ENCODE measurements at places on chromosomes 7 and 10. TPM values are rescaled to one million over a fixed set of nuclear protein-coding genes. Genes with fewer than 3 reads are reported as not detected.

DNA sequence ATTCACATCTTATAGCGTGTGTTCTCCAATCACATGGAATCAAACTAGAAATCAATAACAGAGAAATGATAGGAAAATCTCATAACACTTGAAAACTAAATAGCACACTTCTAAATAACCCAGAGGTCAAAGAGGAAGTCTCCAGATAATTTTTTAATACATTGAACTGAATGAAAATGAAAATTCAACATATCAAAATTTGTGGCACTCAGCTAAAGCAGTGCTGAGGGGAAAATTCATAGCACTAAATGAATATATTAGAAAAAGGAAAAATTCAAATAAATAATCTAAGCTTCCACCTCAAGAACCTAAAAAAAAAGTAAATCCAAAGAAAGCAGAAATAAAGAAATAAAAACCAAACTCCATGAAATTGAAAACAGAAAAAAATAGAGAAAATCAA, 17.3 kb downstream of the CALML3 start:
- no peak for DNase-seq

The FAM25G gene
- polyA plus RNA-seq = not detected

DNA sequence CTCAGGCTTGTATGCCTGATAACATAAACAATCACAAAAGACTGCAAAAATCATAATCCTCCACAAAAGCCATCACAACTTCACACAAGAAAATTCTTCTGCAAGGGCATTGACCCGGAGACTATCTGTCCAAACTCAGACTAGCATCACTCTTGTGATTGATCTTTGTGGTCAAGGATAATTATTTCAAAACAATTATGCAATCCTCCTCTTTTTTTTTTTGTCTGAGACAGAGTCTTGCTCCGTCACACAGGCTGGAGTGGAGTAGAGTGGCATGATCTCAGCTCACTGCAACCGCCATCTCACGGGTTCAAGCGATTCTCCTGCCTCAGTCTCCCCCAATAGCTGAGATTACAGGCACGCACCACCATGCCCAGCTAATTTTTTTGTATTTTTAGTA, 22.2 kb downstream of the CDNF start:
- no peak for DNase-seq

The NAT16 gene
- 0.11 TPM for polyA plus RNA-seq

The SLC26A4 gene
- 2.5 TPM for polyA plus RNA-seq

The HACD1 gene
- polyA plus RNA-seq = 23.5 TPM

- no peak for DNase-seq
These were observed 377.1 kb downstream of the HPSE2 start for GRCh38 chr10:98858525-98858924.

The HOXA13 gene
- not detected for polyA plus RNA-seq

The ASB10 gene
- polyA plus RNA-seq = not detected

DNA sequence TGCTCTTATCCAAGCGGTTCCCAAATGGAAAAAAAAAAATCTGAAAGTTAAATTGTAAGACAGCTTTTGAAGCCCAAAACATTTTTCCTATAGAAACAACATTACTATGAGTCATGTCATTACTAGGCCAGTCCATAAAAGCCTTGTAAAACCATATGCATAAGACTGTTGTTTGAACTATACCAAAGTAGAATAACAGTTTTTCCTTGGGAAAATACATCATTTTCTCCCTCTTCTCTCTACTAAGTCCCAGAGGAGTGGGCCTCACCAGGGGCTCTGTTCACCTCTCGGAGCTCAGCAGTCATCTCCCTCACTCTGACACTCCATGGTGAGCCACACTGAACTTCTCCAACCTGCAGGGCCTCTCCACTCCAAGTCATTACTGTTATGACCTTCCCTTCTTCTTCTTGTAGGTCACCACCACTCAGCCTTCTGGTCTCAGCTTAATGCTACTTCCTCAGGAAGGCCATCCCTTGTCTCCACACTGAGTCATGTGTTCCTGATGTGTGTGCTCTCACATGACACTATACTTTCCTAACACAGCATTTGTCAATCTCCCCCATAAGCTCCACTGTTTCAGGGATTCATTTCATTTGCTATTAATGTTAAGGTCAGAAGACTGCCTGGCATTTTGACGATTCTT, 32.5 kb downstream of the ZNF438 start:
- no peak for DNase-seq

DNA sequence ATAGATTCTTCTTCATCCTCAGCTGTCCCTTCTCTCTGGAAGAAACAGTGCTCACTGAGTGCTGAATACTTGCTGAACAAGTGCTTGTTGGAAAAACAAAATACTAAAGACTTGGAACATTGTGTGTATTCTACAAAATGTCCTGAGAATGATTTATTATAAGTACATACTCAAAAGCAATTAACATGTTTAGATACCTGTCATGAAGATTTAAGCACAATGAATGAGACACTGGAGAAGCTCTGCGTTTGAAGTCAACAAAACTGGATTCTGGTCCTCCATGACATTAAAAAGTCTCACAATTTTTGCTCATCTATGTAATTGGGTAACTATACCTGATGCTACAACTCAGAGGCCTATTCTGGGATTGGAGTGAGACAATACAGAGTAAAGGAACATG, 34.8 kb upstream of the LAMB1 start:
- DNase-seq = no peak

The CRHR2 gene
- 0.24 TPM for polyA plus RNA-seq

DNA sequence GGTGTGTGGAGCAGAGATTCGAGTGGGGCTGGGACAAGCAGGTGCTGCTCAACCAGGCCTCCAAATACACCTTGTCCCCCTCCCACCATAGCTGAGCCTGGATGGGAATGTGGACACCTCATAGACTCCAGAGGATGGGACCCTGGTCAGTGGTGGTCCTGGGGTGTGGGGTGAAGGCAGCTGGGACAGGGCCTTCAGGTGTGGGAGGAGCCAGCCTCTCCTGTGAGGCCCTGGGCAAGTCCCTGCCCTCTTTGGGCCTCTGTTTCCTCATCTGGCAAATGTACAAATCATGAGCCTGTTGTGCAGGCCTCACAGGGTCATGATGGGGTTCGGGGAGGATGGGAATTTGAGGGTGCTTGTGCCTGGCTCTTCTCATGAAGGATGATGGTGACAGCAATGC, 362.9 kb upstream of the NUPR2 start:
- DNase-seq = no peak

DNA sequence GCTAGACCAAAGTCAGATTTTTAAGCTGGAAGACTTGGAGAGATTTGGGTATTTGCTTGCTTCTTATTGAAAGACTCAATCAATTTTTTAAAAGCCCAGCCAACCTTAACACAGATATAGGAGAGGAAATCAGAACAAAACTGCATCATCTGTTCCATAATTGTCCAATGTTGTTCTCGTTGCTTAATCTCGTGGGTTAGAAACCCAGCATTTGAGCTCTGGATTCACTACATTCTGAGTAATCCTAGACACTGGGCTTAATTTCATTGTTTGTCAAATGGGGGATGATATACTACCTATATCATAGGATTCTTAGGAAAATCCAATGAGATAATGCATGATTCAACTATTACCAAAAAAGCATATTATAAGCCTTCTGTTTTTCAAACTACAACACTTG, 48.9 kb downstream of the CALD1 start:
- DNase-seq = no peak

GRCh38 chr7:51175316-51175991, 141.2 kb downstream of the COBL start:
- no peak for DNase-seq

DNA sequence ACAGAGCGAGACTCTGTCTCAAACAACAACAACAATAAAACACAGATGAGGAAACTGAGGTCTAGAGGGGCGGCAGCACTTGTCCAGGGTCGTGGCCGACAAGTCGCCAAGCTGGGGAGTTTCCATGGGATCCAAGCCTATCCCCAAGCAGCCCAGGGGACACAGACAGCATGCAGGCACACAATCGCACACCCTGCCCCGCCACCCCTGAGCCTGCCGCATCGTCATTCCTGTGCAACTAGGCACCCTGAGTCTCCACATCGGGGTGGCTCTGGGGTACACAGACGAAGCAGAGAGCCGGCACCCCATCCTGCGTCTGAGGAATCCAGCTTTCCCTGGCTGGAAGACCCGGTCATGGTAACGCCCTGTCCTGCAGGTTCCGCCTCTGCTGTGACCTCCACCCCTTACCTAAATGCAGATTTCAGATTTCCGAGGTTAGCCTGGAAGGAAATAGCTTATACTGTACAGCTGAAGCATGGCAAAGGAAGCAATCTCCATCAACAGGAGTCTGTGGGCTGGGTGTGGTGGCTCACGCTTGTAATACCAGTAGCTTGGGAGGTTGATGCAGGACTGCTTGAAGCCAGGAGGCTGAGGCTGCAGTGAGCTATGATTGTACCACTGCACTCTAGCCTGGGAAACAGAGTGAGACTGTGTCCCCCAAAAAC, 136.1 kb upstream of the TNRC18 start:
- DNase-seq = no peak

The MSRB2 gene
- polyA plus RNA-seq = 39.7 TPM

The HOXA3 gene
- 38.0 TPM for polyA plus RNA-seq

DNA sequence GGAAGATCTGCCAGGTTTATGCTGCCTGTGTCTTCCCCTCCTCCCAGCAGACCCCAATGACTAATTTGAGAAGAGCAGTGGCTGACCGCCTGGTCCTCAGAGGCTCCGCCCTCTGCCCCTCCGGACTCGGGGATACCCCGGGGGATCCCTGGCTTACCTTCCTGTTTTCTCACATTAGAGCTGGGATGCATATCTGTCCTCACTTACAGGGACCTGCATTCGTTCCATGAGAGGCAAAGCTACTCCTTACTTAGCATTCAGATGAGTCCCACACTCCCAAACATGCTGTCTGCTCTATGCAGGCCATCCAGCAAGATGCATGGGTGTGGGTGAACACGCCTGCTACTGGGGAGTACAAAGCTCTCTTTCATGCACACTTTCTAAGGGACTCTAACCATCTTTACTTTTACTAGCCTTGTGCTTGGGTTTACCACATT, 24.0 kb downstream of the VOPP1 start:
- DNase-seq = no peak

DNA sequence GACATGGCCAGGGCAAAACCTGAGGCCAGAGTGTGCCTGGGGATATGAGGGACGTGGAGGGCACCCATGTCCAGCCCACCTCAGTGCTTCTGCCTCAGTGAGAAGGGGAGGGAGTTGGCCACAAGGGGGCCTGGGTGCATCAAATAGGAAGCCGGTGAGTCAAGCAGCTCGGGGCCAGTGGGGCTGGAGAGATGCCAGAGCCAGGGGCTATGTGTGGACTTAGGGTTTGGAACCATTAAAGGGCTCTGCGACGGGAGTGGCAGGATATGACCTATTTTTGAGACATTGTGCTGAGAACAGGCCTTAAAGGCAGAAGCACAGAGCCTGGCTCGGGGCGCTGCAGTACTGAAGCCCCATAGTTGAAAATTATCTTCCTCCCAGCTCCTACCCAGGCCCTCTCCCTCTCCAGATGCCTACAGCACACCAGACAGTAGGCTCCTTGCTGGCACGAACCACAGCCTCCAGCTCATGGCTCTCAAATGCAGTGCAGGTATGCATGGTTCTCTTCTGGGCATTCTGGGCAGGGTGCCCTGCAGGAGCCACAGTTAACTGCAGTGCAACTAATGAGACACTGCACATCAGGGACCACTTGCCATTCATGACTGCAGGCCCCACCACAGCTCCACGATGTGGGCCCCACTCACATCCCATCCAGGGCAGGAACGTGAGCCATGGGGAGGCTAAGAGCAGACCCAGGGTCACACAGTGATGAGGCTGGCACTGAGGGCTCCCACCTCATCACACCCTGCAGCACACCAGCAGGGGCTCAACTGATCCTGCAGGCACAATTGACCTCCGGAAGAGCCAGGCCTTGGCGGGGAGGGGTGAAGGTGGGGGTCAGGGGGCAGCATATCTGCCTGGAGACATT, 7.2 kb upstream of the PGAM2 start:
- DNase-seq = peak; percentile 59

- DNase-seq = peak; percentile 45
These were observed 860.6 kb upstream of the CELF2 start for GRCh38 chr10:10156917-10157600.

DNA sequence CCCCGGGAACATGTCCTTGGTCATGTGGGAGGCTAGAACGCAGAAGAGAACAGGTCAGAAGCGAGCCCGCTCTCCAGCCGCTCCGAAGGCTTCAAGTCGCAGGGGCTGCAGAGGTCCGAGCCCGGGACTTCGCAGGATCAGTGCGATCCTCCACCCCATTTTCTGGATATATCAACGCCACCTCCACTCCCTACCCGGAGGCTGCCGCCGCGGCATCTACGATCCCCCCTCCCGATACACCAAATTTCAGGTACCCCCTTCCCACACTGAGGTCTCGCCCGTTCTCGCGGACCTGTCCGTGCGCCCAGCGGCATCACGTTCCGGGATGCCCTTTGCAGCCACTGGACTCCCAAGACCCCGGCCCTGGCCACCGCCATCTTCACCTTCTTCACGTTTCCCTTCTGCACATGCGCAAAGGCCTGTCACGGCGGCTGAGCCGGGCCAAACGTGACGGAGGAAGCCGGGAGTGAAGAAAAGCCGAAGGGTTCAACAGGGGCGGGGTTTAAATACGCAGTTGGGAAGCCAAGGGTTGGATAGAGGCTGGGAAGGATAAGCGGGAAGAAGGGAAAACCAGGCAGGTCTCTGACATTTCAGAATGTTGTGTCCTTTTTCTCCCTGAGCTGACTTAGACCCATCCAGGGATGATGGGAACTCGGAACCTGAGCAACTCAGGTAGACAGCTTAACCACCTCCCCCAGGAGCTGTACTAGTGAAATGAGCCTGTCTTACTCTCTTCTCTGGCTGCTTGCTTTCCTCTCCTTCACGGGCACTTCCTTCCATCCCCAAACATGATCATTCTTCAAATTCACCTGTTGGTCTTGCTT, at the start of gene NDUFB8:
Gene NDUFB8, minus strand, starts transcription at position 397 of the 824 bp plus-strand sequence. Its CDS starts 20 bp downstream, at position 377.
- DNase-seq = peak; percentile 82

The CADPS2 gene
- 63.6 TPM for polyA plus RNA-seq

DNA sequence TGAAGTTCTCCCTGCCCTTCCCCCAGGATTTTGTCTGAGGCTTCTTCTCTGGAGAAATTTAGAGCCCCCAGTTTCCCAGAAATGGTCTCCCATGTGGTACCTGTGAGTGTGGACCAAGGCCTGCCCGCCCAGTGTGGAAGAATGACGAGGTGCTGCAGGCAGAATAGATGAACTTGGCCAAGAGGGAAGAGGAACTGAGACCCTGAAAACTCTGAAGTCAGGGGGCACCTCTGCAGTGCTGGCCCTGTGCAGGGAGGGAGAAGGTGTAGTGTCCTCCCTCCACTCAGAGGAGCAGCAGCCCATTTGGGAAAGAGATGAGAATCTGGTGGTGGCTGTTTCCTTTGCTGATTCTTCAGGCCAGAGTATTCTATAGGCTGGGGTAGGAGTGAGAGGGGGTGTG, 115.2 kb upstream of the PCGF5 start:
- DNase-seq = no peak

Measured in left lung (tissue), 14 donors.